ENCODE measurements at places on chromosomes 7 and 10. TPM values are rescaled to one million over a fixed set of nuclear protein-coding genes. Genes with fewer than 3 reads are reported as not detected.
A peak's percentile ranks its signal among the peaks of the same experiment; 100 is the strongest.

Gene C10orf95
- 0.50 TPM for total RNA-seq

Gene GLRX3
- total RNA-seq: 110 TPM

Gene AOAH
- 0.61 TPM for total RNA-seq

Gene TRPV6
- not detected for total RNA-seq

Gene CCDC172
- total RNA-seq: not detected

Gene NUDT13
- not detected for total RNA-seq

Gene PIP4K2A
- total RNA-seq: 42.6 TPM

- peak; percentile 41 for DNase-seq
Measured at GRCh38 chr10:109978481-109978880, 29.3 kb upstream of the ADD3 start.

DNA sequence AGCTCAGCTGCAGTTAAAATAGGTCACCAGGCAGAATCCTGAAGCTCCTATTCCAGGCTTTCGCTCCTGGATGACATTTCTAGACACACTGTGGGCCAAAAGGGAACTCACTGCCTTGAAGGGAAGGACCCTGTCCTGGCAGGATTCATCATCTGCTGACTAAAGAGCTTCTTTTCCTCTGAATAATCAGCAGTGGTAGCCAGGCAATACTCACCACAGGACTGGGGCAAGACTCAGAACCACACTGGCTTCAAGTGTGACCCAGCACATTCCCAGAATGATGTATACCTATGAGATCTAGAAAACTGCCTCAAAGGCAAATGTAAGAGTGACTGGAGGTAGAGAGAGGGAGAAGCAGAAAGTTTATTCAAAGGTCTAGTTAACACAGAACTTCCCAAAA lies 29.5 kb upstream of the EBF3 start:
- no peak for DNase-seq

DNA sequence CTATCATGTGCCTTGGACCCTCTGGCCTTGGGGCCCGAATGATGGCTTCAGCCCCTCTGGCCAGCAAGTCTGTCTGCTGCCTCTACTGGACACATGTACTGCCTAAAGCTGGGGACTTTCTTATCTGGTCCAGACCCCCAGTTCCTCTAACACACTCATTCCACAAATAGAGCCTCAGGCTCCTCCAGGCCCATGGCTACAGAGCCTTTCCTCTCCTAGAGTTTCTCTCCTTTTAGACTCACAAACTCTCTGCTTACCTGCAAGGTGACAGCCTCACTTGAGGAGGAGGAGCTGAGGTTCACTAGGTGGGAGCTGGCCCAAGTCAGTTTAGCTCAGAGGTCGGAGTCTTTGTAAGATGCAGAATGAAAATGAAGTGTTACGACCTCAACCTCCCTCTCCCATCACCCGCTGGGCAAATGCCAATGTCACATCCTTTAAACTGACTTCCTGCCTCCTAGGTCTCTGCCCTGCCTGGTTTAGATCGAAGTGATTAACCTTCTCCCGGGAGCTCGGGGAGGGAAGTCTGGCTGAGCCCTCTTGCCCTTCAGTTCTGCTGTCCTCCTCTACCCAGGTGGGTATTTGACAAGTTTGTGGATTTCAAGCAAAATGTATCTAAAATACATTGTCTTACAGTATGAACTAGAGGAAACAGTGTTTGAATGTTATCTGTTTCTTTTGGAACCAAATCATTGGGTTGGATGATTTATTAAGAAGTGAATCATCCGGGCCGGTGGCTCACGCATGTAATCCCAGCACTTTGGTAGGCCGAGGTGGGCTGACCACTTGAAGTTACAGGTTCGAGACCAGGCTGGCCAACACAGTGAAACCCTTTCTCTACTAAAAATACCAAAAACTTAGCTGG lies 71.9 kb upstream of the TNS3 start:
- no peak for DNase-seq

- DNase-seq: no peak
Measured at GRCh38 chr10:3647074-3647473, 137.9 kb downstream of the KLF6 start.

- DNase-seq: no peak
Measured at GRCh38 chr7:120272701-120273475, at the start of gene KCND2. KCND2 (plus strand) TSS chr7:120273175.

DNA sequence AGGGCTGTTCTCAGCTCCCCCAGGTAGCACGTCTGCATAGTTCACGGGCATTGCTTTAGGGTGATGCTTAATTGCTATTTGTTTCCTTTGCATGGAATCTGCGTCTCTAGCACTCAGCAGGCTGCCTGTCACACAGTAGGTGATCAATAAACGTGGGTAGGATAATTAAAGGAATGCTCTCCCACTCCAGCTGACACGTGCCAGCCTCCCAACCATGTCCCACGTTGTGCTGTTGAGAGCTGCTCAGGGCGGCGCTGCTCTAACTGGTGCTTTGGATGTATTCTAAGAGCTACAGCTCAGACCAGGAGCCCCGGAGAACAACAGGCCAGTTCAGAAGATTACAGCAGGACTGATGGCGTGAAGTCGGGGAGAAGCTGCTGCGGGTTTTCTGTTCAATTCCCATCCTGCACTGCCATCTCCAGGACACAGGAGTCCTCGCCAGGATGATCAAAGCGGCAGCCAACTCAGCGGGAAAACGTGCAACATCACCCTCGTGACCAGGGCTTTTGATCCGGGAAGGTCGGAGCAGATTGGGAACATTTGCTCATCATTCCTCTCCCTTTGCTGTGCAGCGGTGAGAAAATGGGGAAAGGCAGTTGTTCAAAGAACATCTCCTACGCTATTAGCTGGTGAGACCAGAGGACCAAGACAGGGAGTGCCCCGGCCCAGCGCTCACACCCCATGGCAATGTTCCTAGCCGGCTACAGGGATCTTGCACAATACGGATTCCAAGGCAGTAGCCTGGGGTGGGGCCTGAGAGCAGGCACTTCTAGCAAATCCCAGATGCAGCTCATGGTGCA lies 50.5 kb upstream of the FOXK1 start:
- no peak for DNase-seq

GRCh38 chr7:155813546-155814315 lies 1.5 kb upstream of the SHH start:
- no peak for DNase-seq

DNA sequence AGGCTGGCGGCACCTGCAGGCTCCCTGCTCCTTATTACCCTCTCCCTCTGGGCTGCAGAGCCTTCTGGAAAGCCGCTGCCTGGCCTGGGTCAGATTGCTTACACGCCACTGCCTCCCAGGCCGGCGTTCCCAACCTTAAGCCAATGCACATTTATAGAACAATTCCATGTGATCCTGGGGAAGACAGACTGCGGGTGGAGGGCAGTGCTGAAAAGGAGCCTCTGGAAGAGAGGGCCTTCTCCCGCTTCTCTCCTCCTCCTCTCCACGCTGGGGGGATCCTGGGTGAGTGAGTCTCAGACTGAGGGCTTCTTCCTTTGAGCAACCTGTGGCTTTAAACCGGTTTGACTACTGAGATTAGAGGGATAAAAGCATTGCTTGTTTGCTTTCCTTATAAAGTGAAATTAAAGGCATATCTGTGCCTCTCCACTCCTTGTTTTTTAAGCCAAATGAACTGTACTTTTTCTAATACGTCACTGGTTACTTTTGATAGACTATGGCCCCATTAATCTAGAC lies 5.5 kb downstream of the TACC2 start:
- no peak for DNase-seq

DNA sequence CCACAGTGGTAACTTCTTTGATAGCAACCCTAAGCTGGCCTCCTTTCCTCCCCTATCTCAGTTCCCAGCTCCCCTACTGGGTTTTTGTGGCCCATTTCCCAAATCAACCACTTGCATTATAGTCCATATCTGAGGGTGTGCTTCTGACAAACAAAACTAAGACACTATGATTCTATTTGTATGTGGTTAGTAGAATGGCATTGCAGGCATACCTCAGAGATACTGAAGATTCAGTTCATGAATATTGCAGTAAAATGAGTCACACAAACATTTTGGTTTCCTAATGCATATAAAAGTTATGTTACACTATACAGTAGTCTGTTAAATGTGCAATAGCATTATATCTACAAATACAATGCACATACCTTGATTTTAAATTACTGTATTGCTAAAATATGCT lies 15.4 kb upstream of the TMEM243 start:
- no peak for DNase-seq

DNA sequence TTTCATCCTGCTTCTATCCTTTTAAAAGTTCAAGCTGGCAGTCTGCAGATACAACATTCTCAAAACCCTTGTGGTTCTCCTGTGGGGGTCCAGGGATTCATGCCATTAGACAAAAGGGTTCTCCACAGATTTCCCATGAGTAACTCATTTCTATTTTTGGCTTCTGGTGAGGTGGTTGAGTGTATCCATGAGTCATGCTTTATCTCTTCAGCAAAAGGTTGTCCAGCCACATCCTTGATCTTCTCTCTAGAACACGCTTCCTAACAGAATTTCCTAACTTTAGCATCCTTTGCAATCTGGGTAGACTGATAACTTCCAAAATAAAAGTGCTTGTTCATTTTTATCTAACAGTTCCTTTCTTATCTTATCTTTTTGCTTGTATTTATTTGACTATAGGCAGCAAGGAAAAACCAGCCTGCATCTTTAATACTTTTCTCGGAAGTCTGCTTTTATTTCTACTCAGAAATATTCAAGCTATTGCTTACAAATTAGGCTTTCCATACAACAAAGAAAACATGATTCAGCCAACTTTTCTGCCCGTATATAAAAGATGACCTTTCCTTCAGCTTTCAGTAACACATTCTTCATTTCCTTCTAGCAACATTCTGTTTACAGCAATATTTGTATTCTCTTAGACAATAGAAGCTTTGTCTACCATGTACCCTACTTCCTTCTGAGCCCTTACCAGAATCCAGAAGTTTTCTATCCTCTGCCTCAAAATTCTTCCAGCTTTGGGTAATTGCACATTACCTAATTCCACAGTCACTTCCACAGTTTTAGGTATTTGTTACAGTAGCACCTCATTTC lies 79.3 kb upstream of the IL6 start:
- DNase-seq: no peak

DNA sequence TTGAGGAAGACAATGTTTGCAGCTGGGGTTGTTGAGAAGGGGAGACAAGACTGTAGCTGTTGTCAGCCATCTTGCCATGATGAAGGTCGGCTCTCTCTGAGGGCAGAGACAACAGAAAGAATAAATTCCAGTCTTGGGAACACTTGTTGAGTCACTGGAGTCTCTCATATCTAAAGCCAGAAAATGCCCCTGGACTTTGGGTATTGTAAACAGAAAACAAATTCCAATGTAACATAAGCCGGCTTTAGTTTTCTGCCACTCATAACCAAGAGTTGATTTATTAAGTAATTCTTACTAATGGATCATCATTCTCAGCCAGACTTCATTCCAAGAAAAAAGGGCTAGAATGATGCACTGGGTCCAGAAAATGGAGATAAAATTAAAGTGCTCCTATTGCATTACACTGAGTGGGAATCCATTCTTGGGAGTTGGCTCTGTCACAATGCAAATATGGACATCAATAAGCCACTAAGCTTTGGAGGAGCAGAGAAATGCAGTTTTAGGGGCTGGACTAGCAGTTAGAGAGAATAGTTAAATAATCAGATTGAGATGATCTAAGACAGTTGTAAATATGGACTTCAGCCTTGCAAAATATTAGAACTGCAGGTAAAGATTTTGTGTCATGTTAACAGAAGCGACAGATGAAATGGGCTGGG lies 78.9 kb downstream of the ADAM12 start:
- DNase-seq: no peak

- no peak for DNase-seq
Measured at GRCh38 chr7:107591421-107591820, 11.4 kb downstream of the BCAP29 start.

DNA sequence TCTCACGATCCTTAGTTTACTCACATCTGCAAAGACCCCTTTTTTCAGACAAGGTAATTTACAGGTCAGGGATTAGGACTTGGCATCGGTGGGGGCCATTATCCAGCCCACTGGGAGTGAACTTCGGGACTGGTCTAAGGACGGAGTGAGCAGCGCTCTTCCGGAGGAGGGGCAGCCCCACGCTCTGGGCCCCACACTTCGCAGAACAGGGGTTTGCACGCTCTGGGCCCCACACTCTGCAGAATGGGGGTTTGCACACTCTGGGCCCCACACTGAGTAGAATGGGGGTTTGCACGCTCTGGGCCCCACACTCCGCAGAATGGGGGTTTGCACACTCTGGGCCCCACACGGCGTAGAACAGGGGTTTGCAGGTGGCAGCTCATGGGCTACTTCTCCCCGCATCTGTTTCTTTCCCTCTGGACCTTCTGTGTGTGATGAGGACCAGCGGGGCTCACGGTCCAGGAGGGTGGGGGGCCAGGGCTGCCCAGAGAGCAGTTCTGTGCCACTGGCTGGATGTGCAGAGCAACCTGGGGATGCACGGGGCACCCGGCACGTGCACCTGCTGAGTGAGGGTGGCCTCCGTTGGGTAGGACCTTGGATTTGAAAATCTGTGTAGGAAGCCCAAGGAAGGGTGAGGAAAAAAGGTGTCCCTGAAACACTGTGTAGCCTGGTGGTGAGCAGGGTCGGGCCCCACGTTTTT lies 134.8 kb downstream of the WDR37 start:
- no peak for DNase-seq

GRCh38 chr7:105336009-105336408 lies 52.7 kb downstream of the SRPK2 start:
- DNase-seq: peak; percentile 10

DNA sequence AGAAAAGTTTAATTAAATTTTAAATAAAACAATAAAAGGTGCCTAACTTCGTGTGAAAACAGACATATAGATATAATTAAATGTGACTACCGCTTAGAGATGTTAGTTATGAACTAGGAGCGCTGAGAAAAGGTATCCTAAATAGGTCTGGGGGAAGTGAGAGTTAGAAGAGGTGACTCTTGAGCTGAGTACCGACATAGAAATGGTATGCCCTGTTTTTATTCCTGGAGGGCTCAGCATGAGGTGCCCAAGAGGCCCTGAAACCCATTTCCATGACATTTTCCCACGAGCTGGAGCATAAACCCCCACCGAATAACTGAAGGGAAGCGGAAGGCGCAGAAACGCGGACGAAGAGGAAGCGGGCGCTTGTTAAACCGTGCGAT lies 433 bp upstream of the STARD3NL start:
- no peak for DNase-seq

DNA sequence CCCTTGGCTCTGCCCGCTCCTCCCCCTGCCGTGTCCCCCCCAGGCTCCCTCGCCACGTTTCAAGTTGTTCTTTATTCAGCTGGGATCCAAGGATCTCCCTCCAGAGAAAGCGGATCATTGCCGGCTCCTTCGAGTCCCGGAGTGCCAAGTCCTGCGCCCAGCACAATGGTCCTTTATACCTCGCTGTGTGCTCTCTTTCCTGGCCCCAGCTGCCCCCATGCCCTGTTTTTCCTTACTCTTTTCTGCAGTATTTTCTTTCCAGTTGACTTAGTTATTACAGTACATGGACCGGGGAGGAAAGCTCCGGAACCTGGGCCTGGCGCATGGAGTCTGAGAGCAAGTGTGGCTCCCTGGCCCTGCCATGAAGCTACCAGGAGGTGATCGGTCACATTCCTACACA lies 88.1 kb upstream of the KMT2C start:
- no peak for DNase-seq

GRCh38 chr7:45515346-45515745 lies 58.8 kb upstream of the ADCY1 start:
- DNase-seq: no peak

DNA sequence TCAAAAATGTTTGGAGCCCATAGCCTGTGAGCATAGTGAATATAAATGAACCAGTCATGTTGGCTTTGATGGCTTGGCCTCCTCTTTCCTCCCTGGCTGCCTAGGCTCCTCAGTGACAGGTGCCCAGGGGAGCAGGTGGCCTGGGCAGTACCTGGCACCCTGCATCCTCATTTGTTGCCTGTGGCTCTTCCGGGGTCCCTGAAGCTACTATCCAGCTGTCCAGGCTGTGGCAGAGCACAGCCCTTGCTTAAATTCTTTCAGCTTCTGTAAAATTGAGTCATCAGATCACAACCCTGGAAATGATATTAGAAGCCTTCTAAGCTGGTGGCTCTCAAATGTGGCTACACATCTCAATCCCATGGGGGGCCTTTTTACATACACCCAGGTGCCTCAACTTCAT lies 525.4 kb downstream of the GALNT17 start:
- no peak for DNase-seq
